ENCODE measurements at places on chromosomes 4 and X.

DNA sequence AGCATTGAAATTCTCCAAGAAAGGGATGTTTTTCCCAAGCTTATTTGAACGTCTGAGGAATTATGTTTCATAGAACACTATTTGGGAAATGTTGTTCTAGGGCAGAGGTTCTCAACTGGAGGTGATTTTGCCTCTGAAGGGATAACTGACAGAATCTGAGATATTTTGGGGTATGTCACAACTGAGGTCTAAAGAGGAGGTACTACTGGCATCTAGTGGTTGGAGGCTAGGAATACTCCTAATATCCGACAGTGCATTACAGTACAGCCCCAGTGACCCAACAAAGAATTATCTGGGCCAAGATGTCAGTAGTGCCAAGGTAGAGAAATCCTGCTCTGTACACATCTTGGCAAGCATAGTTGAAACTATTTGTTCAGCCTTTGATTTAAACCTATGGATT is 6.4 kb downstream of the HSPA4L start:
- no peak for DNase-seq

- no peak for DNase-seq
Measured at GRCh38 chr4:2085496-2085901, 26.4 kb downstream of the NAT8L start.

DNA sequence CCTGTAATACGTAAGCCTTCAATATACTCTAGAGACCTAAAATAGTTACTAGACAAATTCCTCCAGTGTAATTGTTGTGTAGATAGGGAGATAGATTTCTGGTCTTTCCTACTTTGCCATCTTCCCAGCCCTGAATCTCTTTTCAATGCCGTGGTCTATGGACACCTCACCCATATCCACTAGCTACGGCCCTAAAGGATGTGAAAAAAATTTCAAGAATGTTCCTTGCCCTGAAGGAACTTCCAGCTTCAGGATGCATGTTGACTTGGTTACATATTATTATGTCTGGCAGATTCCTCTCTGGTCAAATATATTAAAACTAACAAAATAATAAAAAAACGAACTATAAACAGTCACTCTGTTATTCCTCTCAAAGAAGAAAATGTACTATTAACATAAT is 52.4 kb upstream of the TSPAN5 start:
- DNase-seq, result no peak

- DNase-seq, result no peak
Measured at GRCh38 chrX:31228909-31229308, 157.1 kb upstream of the FTHL17 start.

DNA sequence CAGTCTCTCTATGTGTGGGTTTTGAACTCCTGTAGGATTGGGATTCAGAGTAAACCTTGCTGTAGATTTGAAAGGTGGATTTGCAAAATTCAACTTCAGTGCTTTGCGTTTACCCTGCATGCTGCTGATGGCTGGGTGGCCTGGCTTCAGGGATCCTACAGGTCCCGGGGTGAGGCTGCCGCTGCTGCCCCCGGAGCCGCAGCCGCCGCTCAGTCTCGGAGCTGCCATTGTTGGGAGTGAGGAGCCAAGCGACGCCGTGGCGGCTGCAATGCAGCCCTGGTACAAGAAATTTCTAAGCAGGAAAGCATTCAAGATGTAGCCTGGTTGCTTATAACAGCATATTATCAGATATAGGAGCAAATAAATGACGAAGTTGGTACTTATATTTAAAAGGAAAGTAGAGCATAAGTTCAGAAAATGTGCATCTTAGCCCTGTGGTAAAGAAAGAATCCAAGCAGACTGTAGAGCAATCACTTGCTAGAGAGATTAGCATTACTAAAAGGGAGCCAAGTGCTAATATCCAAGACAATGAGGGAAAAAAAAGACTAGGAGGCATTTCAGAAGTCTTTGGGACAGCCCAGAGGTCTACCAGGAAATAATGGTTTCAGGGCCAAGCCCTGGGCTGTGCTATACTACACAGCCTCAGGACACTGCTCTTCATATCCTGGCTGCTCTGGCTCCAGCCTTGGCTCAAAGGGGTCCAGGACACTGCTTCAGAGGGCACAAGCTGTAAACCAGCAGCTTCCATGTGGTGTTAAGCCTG is 36.9 kb upstream of the CHIC1 start:
- DNase-seq, result no peak

DNA sequence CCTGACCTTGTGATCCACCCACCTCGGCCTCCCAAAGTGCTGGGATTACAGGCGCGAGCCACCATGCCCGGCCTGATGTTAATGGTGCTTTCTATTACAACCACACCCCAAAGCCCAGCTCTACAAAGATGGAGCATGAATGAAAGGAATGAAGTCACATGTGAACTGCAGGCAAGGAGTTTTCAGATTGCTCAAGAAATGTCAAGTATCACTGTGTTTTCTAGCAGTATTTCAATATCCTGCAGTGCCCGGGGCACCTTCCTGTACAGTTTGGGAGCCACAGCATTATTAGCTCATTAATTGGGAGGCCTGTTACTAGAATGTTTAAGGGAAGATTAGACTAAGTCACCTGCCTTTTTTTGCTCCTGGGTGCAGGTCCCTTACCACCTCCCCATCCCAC is 40.1 kb downstream of the PRIMPOL start:
- DNase-seq, result no peak

GRCh38 chr4:101418055-101418454 is 70.7 kb upstream of the PPP3CA start:
- DNase-seq, result peak; percentile 57
